T-helper 17 cell (primary cell): ENCODE measurements at places on chromosomes 1 and 21. TPM values are rescaled to one million over a fixed set of nuclear protein-coding genes. Genes with fewer than 3 reads are reported as not detected.

The CELA2B gene
- total RNA-seq, result not detected

DNA sequence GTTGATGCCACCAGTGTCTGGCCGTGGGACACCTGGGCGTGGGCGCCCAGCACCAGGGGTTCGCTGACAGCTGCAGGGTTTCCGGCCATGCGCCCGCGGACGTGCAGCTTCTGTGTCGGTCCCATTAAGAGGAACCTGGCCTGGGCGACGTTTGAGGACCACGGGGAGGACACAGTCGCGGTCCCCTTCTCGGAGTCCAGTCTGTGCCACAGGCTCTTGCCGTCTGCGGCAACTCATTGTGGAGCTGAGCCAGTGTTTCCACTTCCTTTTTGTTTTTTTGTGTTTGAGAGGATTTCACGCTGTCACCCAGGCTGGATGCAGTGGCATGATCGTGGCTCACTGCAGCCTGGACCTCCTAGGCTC, 1.6 kb upstream of the C1orf159 start:
- no peak for DNase-seq

DNA sequence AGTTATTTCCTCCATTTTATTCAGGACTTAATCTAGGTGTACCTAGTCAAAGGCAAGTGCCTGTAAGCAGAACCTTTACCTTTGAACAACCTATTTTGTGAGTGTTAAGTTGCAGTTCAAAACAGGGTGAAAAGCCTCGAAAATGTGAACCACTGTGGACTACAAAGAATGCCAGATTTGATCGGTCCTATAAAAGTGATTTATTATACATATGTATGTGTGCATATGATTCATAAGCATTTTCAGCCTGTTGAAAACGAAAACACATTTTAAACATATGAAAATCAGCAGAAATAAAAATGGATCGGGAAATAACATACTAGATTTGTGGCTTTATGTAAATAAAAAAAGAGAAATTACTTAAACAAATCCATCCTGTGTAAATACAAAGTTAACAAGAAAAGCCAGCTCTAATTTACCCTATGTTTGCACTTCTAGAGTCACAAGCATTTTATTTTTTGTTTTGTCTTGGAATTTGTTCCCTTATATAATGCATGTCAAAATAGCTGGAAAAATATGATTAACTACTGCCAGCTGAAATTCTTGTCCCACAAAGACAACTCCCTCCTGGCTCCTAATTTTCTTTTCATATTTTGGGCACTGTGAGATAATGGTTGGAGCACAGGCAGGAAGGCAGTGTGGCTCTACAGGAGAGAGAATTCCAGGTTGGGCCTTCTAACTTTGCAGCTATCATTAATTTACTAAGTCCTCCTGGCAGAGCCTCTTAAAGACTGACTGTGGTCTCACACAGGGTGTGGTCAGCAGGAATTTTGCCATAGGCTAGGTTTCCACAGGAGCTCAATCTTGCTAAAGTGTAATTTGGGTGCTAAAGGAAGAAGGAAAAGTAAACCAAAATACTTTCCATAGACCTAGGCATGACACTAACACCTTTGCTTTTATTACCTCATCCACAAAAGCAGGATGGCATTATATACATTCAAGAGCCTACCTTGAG, 70.2 kb upstream of the CDC42BPA start:
- DNase-seq, result no peak

- no peak for DNase-seq
Observed at GRCh38 chr1:68269637-68270430, 37.5 kb upstream of the WLS start.

The TBX15 gene
- total RNA-seq, result not detected

GRCh38 chr1:41396084-41396483, 34.9 kb downstream of the FOXO6 start:
- no peak for DNase-seq

The URB2 gene
- total RNA-seq, result 10.7 TPM

The LRRC53 gene
- total RNA-seq, result not detected

- no peak for DNase-seq
Observed at GRCh38 chr1:111275780-111276433, 14.7 kb upstream of the CHIA start.

The OLIG1 gene
- total RNA-seq, result not detected

DNA sequence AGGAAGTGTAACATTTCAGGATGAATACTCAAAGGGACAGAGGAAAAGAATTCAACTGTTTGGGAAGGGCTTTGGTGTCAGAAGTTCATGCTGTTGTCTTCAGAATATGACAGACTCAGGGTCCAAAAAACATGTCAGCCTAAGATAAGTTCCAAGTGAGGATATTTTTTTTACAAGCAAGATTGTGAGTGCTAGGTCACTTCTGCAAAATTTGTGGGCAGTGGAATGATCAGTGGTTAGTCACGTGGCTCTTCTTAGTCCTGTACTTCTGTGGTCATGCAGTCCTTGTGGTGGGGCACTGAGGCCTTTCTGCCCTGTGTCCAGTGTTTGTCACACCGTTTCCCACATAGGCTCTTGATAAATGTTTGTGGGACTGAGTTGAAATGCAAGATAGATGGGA, 5.2 kb downstream of the RGL1 start:
- no peak for DNase-seq

GRCh38 chr21:14453339-14454015, 70.5 kb upstream of the HSPA13 start:
- DNase-seq, result no peak
